ENCODE measurements at places on chromosomes 5 and 9.

DNA sequence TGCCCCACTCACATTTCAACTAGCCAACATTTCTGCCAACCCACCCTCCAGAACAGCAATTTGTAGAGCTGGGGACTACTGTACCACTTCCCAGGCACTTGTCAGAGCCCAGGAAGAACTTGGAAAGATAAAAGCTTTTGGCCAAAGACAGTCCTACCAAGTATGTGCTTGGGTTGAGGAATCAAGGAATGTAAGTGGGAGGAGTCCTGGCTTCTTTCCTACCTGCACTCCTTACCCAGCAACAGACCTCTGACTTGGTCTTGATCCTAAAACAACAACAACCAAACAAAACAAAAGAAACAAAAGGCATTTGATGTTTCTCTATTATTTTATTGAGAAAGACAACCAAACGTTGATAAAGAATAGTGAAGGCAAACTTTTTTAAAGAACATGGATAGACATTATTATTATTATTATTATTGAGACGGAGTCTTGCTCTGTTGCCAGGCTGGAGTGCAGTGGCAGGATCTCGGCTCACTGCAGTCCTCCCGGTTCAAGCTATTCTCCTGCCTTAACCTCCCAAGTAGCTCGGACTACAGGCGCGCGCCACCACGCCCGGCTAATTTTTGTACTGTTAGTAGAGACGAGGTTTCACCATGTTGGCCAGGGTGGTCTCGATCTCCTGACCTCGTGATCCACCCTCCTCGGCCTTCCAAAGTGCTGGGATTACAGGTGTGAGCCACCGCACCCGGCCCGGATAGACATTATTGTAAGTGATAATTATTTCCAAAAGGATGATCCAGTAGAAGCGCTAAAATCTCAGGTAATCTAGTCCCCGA lies 33.5 kb downstream of the ANXA2R start:
- DNase-seq = no peak

- DNase-seq = no peak
These were observed 545.6 kb upstream of the WWC1 start for GRCh38 chr5:167745868-167746267.

GRCh38 chr5:179267071-179267670 lies 78.1 kb downstream of the ADAMTS2 start:
- no peak for DNase-seq

DNA sequence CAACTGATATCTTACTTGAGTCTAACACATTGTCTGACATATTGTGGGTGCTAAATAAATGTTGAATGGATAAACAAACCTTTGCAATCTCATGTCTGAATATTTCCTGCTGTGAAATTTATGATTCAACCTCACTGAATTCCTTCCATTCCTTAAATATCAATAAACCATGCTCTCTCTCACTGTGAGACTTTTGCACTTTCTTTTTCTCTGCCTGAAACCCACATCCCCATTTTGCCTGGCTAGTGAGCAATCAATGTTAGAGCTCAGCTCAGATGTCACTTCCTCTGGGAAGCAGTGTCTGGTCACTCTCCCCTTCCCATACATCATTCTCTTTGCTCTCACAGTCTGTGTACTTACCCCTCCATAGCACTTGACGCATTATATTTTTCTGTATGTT lies 383.7 kb upstream of the TRPC7 start:
- no peak for DNase-seq

DNA sequence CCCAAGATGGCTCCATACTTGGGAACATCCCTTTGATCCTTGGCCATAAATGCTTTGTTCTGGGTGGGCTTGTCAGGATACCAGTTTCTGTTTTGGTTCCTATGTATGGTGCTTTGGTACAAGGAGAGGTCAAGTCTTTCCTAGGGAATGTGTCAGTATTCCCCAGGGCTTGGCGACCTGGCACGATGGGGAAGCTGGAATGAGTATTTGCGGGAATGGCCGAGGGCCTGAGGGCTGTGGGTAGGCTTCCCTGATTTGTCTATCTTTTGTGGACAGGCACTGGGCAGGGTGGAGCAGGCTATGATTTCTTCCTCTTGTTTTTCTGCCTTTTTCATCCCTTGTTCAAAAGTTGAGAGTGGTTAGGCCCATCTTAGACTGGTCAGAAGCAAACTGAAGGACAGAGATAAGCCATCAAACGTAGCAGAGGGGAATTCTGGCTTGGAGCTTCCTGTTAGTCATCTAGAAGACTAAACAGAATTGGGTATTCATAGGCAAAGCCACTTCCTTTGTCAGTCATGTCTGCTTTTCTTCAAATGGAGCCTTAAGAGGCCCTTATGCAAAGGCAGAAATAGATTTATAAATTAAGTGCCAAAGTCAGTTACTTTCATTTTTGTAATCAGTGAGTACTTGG lies 13.7 kb downstream of the DOCK2 start:
- no peak for DNase-seq

DNA sequence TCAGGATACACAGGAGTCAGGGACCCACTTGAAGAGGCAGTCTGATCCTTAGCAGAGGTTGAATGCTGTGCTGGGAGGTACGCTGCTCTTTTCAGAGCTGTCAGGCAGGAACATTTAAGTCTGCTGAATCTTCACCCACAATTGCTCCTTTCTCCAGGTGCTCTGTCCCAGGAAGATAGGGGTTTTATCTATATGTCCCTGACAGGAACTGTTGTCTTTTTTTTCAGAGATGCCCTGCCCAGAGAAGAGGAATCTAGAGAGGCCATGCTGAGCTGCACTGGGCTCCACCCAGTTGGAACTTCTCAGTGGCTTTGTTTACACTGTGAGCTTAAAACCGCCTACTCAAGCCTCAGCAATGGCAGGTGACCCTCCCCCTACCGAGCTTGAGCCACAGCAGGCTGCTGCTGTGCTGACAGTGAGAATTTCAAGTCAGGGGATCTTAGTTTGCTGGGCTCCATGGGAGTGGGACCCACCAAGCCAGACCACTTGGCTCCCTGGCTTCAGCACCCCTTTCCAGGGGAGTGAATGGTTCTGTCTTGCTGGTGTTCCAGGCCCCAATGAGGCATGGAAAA lies 169.0 kb downstream of the FBXL17 start:
- no peak for DNase-seq

- DNase-seq = no peak
These were observed 48.5 kb downstream of the NEK6 start for GRCh38 chr9:124306098-124306735.

DNA sequence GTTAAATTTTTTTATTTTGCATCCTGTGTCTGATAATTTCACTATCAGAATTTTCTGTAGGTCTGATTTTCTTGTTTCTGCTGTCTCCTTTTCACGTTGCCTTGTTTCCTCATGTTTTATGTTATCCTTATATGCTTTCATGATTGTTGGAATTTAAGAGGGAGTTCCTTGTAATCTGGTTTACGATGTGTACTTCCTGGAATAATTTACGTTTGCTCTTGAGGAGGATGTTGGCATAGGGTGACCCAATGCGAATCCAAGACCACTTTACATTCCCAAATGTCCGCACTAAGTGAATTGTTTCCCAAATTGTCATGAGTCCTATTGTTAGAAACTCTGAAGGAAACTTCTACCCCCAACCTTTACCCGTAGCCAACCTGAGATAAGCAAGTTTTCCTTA lies 80.3 kb downstream of the ADAMTSL1 start:
- DNase-seq = no peak

- DNase-seq = no peak
These were observed 19.7 kb upstream of the ADAMTS19 start for GRCh38 chr5:129440424-129440823.

- DNase-seq = no peak
These were observed 7.0 kb upstream of the SIL1 start for GRCh38 chr5:139205124-139205523.

DNA sequence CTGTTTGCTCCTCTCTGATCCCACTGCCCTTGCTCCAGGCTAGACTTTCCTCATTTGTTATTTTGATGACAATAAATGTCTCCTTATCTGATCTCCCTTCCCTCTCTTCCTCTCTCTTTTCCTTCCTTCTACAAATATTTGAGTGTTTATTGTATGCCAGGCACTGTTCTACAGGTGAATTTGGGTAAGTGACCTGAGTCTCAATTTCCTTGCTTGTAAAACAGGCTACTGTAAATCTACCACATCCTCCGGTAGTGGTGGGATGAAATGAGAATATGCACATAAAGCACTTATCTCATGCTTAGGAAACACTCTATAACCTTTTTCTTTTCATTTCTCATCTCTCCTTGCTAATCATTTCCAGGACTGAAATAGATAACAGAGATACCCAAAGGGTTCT lies 86.4 kb downstream of the HMHB1 start:
- no peak for DNase-seq

- no peak for DNase-seq
These were observed 12.2 kb upstream of the F2R start for GRCh38 chr5:76703707-76704106.

GRCh38 chr9:134290603-134291451 lies 35.4 kb upstream of the RXRA start:
- DNase-seq = no peak

- no peak for DNase-seq
These were observed 160.4 kb upstream of the MPDZ start for GRCh38 chr9:13439685-13440476.

DNA sequence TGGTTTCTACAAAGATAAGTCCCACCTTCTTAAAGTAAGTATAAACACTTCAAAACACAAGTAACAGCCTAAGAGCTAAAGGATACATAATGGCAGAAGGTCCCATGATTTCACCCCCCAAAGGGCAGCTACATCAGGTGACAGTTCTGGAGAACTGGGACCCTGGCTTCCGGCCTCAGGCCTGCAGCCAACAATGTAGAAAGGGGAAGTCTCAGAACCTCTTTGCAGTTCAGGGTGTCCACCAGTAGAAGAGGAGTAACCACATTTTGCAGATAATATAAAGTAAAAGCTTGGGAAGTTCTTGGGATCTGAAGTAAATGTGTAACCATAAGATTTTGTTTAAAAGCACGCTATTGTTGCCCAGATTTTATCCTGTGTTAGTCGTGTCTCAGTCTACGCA lies 267.4 kb upstream of the VLDLR start:
- no peak for DNase-seq

- no peak for DNase-seq
These were observed 1.4 kb downstream of the ALAD start for GRCh38 chr9:113399646-113400200.

DNA sequence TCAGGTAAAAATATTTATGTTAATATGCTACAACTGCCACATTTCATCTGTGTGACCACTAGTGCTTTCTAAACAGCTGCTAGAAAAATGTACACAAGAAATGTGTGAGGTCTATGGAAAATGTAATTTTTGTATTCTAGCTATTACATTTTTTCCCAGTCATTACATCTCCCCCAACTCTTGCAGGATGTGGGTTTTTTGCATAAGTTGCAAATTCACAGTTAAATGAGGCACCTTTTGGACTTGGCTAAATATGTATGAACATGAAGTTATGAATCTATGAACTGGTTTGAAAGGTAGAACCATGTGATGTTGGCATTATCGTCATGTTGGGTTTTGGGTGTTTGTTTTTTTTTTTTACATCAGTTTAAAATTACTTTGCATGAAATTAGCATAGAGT lies 590.4 kb upstream of the WWC1 start:
- DNase-seq = no peak

DNA sequence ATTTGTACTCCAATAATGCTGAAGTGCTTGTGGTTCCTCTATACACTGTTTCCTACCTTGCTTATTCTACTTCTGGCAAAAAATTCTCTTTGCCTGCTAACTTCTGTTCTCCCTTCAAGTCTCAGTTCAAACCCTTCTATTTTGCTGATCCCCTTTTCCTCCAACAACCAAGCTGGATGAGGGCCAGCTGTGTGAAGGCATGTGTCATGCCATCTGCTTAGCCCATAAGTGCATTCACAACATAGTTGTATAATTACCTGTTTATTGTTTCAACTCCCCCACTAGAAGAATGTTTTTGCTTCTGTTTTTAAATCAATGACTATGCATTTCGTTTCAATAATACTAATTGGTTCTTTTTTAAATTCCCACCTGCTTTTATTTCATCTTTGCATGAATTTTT lies 1951.4 kb upstream of the WWC1 start:
- DNase-seq = no peak

DNA sequence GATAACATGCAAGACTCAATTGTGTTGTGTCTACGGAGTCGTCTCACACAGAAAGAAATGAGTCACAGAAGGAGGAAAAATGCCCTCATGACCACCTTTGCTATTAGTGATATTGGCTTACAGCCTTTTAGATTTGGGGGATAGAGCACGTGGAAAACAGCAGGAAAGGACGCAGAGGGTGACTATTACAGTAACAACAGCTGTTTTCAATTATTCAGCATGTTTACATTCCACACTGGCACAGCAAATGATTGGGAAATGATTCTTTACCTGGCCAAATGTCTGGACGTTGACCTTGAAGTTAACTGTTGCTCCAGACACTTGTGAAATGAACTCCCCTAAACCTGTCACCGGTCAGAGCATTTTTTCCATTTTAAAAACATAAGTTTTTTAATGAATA lies 46.8 kb downstream of the APTX start:
- DNase-seq = no peak
